ENCODE measurements at places on chromosomes 11 and 22.

- DNase-seq: no peak
These were observed 4.4 kb downstream of the BIK start for GRCh38 chr22:43114958-43115357.

GRCh38 chr11:122215244-122215992, 99.4 kb upstream of the BLID start:
- peak; percentile 42 for DNase-seq

GRCh38 chr11:132665205-132665604, 867.1 kb downstream of the OPCML start:
- DNase-seq: no peak

GRCh38 chr11:62539238-62539925, 7.2 kb downstream of the AHNAK start:
- peak; percentile 62 for DNase-seq
